Neural progenitor cell (in vitro differentiated cells): ENCODE measurements at places on chromosomes 12 and 14. TPM values are rescaled to one million over a fixed set of nuclear protein-coding genes. Genes with fewer than 3 reads are reported as not detected.

DNA sequence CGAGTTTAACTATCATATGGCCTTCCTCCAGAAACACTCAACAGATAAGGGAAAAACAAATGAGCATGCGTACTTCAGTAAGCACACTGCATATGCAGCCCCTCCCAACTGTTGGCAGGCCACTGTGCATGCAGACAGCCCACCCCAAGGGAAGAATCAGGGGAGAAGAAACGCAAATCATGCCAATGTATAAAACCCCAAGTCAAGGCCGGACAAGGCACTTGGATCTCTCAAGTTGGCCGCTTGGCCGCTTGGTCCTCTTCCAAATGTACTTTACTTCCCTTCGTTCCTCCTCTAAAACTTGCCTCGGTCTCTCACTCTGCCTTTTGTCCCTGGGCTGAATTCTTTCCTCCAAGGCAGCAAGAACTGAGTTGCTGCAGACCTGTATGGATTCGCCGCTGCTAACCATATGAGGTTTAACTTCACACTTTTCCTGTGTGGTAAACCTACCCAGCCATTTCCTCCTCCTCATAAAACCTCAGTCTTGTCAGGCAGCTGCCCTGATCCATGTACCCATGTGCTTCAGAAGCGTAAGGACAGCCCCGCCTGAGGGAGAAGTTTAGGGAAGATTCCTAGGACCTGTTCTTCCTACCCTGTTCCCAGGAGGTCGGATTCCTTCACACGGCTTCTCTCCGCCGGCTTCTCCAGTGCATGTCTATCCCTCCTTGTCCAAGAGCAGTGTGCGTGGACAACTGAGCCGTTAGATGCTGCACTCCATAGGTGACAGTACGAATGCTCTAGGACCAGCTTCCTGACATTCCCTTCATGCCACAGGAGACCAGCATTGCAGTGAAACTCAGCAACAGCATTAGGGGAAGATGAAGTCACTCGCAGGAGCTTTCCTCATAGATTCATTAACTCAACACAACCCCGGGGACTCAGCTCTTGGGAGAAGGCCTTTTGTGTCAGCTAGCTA, 188.0 kb downstream of the MON2 start:
- H3K27ac ChIP-seq = no peak overlapping the region
- no peaks in the 10 kb centered on the region for H3K27me3 ChIP-seq
- H3K4me1 ChIP-seq = peaks cover 78% of the 10 kb centered on the region
- DNase-seq = no peak
- H3K36me3 ChIP-seq = no peaks in the 10 kb centered on the region

- DNase-seq = peak; percentile 47
- H3K4me1 ChIP-seq = peaks cover 22% of the 10 kb centered on the region
- H3K4me3 ChIP-seq = no peak overlapping the region
- no peaks in the 10 kb centered on the region for H3K27me3 ChIP-seq
- H3K27ac ChIP-seq = no peak overlapping the region
These were observed 75.3 kb upstream of the FAR2 start for GRCh38 chr12:29073631-29074239.

GRCh38 chr12:13101821-13102375, 1.6 kb downstream of the GSG1 start:
- H3K27ac ChIP-seq = no peak overlapping the region
- H3K36me3 ChIP-seq = no peaks in the 10 kb centered on the region
- peak overlapping the region; percentile 72 for H3K4me3 ChIP-seq
- no peaks in the 10 kb centered on the region for H3K27me3 ChIP-seq
- peaks cover 24% of the 10 kb centered on the region for H3K4me1 ChIP-seq

DNA sequence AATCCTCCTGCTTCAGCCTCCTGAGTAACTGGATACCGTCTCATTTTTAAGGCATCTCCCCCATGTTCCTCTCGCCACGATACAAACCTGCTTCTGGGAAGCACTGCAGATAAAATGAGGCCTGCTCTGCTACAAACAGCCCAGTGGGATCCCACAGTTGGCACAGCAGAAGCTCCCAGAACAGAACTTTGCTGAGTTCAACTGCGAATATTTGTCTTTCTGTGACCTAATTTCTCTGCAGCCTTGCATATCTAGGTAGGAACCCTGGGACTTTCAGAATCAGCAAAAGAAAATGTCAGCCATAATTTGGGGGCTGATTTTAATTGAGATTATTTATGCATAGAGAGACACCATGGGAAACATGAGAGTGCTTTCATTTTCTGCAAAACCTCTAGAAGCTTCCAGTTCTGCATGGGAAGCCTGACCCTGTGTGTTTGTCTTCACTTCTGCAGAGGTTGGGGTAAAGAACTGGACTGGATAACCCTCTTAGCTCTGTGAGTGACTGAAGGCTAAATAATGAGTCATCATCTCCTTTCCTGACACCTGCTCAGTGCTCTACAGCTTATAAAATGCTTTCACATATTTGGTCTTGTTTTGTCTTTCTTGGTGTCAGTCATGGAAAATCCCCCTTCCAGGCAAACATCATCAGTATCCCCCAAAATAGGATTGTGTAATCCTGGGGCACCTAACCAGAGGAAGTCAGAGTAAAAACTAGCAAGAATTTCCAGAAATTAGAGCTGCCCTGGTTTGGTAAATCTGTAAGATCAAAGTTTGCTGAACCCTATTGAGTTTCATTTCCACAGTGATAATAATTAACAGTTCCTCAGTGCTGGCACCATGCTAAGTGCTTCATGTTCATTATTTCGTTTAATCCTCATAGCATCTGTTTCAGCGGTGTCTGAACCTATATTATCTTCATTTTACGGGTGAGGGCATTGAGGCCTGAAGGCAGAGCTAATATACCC, 185.8 kb downstream of the SLC15A4 start:
- H3K27ac ChIP-seq = no peak overlapping the region
- H3K27me3 ChIP-seq = no peaks in the 10 kb centered on the region
- H3K4me3 ChIP-seq = no peak overlapping the region
- no peak for DNase-seq
- H3K4me1 ChIP-seq = peaks cover 12% of the 10 kb centered on the region
- no peaks in the 10 kb centered on the region for H3K36me3 ChIP-seq

DNA sequence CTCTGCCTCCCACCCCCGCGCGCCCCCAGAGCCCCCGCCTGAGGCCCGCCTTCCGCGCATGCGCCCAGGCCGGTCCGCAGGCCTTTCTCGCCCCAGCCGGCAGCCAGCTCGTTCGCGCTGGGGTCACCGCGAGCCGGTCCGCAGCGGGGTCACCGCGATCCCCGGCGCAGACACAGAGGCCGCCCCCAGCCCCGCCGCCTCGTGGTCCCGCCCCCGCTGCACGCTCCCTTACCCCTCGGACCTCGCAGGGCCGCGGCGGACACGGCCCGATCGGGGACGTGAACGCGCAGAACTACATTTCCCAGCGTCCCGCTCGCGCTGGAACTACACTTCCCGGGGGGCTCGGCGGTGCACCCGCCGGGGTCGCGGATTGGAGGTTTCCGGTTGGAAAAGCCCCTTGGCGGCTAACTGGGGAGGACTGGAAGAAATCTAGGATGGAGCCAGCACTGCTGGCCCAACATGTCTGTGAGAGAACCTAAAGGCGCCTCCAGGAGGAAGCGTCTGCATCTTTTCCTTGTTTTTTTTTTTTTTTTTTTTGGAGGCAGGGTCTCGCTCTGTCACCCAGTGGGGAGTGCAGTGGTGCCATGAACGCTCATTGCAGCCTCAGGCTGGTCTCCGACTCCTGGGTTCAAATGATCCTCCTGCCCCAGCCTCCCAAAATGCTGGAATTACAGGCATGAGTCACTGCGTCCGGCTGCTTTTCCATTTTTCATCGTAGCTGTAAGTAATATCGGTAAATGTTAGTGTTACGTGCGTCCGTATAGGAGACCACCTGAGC, at the start of gene ZNF605:
TSS of gene ZNF605 (minus strand) at position 296 of the 778 bp plus-strand sequence. CDS start 10,671 bp downstream, outside the sequence.
- DNase-seq = peak; percentile 95
- H3K36me3 ChIP-seq = no peaks in the 10 kb centered on the region

- H3K4me3 ChIP-seq = peak overlapping the region; percentile 44
- no peaks in the 10 kb centered on the region for H3K36me3 ChIP-seq
- peak; percentile 98 for DNase-seq
- peaks cover 51% of the 10 kb centered on the region for H3K4me1 ChIP-seq
These were observed 17.9 kb upstream of the RND1 start for GRCh38 chr12:48883305-48884161.

- no peak for DNase-seq
- peak overlapping the region; percentile 86 for H3K4me3 ChIP-seq
- no peaks in the 10 kb centered on the region for H3K36me3 ChIP-seq
- H3K27ac ChIP-seq = no peak overlapping the region
These were observed 392 bp downstream of the SLC15A4 start for GRCh38 chr12:128823216-128823915.

GRCh38 chr14:31206536-31207286, 882 bp downstream of the HECTD1 start:
- peak; percentile 43 for DNase-seq
- H3K27ac ChIP-seq = peak overlapping the region; percentile 98

- H3K36me3 ChIP-seq = no peaks in the 10 kb centered on the region
- DNase-seq = no peak
- peaks cover 17% of the 10 kb centered on the region for H3K4me1 ChIP-seq
- H3K27ac ChIP-seq = no peak overlapping the region
- no peaks in the 10 kb centered on the region for H3K27me3 ChIP-seq
These were observed 223.4 kb downstream of the APAF1 start for GRCh38 chr12:98868538-98868937.

DNA sequence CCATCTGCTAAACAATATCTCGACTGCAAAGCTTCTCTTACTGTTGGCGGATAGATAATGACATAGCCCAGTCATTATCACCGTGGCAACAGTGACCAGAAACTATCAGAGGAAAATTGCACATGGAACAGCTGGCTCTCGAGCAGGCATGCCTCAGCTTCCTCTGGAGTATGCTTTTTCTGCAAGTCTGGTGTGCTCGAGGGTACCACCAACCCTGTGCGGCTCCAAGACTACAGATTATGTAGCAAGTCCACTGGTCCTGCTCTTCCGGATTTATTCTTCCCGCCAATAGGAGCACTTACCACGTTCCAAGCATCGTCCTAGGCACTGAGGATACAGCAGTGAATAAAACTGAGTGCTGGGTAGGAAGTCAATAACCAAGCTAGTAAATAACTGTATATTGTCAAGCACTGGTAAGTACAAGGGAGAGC, 1.4 kb upstream of the GLRX5 start:
- H3K36me3 ChIP-seq = peaks cover 4% of the 10 kb centered on the region
- H3K4me1 ChIP-seq = peaks cover 43% of the 10 kb centered on the region
- H3K4me3 ChIP-seq = peak overlapping the region; percentile 95
- no peak overlapping the region for H3K27ac ChIP-seq
- H3K27me3 ChIP-seq = no peaks in the 10 kb centered on the region

DNA sequence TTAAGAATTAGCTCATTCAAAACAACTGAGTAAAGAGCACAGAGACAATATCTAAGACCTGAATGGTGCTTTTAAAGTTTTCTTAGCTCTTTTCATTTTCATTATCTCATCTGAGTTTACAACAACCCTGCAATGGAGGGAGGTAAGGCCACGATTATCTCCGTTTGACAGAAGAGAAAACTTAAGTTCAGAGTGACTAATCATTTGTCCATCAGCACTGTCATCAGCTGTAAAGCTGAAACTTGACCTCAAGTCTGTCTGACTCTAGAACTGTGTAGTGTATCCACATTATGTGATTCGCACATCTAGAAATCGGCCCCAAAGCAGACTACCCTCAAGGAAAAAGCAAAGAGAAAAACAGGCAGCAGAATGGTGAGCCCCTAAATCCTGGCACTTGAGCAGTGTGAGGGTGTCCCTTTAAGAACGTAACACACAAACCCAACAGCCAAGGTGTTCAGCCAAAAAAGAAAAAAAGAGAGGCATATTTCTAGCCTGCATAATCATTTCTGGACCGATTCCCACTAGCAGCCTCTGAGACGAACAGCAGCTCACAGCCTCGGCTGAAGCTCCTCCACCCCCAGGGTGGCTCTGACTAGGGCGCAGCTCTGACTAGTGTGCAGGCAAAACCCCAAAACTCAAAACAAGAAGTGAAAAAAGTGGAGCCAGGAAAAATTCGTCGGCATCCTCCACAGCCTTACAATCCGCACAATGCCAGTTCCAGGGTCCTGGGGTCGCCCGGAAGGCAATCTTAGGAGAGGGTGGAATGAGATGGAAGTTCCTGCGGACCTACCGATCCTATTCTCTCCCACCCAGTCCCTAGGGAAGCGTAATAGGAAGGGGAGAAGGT, 1.6 kb downstream of the STXBP6 start:
- DNase-seq = no peak
- H3K27ac ChIP-seq = no peak overlapping the region
- H3K4me1 ChIP-seq = peaks cover 5% of the 10 kb centered on the region
- H3K27me3 ChIP-seq = peaks cover 70% of the 10 kb centered on the region

GRCh38 chr14:105138551-105139111, 29.9 kb downstream of the JAG2 start:
- H3K27ac ChIP-seq = no peak overlapping the region
- DNase-seq = no peak
- H3K4me1 ChIP-seq = no peaks in the 10 kb centered on the region
- no peak overlapping the region for H3K4me3 ChIP-seq
- no peaks in the 10 kb centered on the region for H3K27me3 ChIP-seq
- H3K36me3 ChIP-seq = no peaks in the 10 kb centered on the region

GRCh38 chr12:52151837-52152783, 39.7 kb downstream of the KRT80 start:
- peak overlapping the region; percentile 53 for H3K4me3 ChIP-seq
- no peaks in the 10 kb centered on the region for H3K36me3 ChIP-seq

DNA sequence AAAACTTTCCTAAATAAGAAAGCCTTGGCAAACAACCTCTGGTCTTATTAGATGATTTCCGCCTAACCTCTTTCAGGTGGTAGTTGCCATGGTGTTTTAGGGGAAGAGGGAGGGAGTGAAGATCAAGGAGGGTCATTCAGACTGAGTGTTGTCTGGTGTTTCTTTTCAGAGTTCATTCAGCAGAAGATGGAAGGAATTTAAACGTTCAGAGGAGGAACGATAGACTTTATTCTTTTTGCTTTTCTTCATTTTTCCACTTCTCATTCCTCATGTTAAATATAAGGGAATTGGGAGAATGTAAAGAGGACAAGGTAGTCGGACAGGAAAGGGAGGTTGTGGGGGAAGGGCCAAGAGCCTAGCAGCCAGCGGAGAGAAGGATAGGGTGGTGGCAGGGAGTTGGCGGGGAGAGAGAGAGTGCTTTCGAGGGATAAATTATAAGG, 17.4 kb upstream of the SALL2 start:
- DNase-seq = peak; percentile 42
- H3K27ac ChIP-seq = peak overlapping the region; percentile 85
- H3K27me3 ChIP-seq = no peaks in the 10 kb centered on the region

CORO1C gene
- total RNA-seq = 116 and 128 TPM in 2 replicates

NUBPL gene
- total RNA-seq = 15.9 and 29.3 TPM in 2 replicates

ADAM20 gene
- total RNA-seq = 1.2 and 2.0 TPM in 2 replicates

POTEG gene
- total RNA-seq = not detected in 2 replicates
